Osteocyte (in vitro differentiated cells): ENCODE measurements at places on chromosomes 12 and 14.

DNA sequence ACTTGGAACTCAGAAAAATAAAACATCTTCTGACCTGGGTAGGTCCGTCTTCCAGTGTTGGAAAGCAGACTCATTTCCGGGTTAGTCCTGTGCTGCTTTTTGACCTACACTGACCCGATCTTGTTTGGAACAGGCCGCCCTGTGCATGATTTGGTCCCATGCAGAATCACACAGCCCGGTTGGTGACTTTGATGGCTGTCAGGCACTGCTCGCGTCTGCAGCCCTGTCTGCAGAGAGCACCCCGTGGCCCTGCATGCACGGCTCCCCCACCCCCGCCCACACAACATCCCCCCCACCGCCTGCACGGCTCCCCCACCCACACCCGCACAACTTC is 31.6 kb downstream of the PACS2 start:
- no peak for DNase-seq

GRCh38 chr12:76555231-76555767 is 4.3 kb downstream of the OSBPL8 start:
- no peak for DNase-seq

DNA sequence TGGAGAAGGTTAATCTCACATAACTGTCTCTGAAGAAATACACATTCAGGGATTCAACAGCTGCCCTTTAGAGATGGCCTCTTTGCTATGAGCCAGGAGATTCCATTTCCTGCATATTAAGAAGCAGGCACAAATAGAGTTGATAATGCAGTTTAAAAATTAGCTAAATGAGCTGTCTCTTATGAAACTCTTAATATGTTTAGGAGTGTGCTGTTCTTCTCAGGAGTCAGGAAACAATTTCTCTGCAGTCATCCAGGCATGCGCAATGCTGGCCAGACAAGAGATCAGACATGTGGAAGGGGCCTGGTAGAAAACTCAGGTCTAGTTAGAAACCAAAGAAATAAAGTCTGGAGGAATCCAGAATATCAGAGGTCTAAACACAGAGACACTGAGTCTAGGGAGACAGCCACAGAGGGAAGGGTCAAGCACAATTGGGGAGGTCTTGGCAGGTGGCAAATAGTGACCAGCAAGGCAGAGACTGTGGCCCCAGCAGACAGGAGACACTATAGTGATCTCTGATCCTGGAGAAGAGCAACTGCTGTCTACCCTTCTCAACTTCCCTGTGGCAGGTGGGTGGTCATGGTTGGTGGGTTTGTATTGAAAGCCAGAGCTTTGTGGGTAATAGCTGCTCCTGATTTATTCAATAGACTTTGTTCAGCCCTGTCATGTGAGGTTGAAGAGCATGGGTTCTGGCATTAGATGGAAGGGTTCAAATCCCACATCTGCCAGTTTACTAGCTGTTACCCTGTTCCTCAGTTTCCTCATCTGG is 185.8 kb upstream of the RMST start:
- no peak for DNase-seq

DNA sequence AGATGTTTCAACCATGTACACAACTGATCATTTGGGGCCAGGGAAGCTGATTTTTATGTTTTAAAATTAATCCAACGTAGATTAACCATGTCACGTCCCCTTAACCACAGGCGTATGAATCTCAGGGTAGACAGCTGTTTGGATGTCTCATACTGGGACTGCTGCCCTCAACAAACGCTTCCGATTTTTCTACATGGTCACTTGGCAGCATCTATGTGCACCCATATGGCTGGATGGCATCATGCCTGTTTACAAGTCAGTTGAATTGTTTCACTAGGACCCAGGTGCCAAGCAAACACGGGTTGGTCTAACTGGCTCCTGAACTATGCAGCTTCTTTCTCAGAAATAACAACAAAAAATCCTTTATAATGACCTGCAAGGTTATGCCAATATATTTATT is 393.8 kb downstream of the NPAS3 start:
- DNase-seq: no peak

DNA sequence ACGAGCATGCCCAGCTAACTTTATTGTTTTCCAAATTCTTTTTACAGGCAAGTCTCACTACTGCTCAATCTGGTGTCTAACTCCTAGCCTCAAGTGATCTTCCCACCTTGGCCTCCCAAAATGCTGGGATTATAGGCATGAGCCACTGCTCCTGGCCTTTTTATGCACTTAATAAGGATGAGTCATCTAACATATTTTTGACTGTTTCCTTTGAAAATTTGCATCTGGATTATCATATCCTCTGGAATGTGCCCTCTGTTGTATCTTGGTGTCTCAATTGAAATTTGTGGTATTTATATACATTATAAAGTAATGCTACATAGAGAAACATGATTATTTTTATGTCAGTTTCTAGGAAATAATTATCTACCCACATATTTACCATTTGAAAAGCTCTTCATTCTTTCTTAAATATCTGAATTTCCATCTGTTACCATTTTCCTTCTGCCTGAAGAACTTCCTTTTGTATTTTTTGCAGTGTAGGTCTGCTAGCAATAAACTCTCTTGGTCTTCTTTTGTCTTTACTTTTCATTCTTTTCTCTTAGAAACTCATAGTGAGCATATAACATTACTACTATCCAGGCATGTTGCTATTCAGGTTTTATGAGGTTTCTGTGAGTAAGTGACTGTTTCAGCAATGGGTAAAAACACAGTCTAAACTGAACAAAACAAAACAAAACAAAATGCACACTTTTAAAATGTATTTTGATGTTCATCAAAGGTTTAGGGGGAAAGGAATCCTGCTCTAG is 52.8 kb upstream of the CNOT2 start:
- DNase-seq: no peak

GRCh38 chr14:75752086-75752485 is 91.0 kb downstream of the TTLL5 start:
- no peak for DNase-seq

- no peak for DNase-seq
These were observed 340.6 kb downstream of the PRKD1 start for GRCh38 chr14:29587046-29587445.

DNA sequence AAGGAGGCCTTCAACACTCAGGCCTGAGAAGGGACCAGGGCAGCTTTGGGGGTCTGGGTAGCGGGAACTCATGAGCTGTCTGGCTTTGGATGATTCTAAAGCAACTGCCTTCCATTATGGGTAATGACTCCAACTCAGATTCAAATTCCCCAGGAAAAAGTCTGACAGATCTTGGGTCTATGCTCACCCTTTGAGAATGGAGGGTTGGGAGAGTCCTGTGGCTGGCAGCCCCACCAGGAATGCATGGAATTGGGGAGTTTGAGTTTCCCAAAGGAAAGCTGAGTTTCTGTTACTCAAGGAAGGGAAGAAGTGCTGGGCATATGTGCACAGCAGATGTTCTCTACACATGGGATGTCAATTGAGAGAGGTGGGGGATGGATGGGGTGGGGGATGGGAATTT is 22.4 kb upstream of the LTBP2 start:
- no peak for DNase-seq
